ENCODE measurements at places on chromosomes 5 and 9.

DNA sequence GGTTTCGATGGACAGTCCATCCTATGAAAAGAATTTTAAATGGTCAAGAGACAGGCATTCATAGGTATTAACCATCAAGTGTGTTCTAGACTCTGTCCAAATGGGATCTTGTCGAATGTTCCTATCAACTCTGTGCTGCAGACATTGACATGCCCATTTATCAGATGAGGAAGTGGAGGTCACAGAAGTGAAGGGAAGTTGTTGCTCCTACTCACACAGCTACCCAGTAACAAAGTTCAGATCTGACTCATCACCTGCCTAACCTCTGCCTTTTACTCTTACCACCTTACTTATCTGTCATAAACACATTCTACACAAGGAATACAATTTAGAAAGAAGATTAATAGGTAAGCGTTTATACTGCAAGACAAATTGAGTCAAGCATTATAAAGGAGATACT, 426.2 kb upstream of the BRINP1 start:
- no peak for DNase-seq

- DNase-seq: no peak
These were observed 6.6 kb downstream of the ARL10 start for GRCh38 chr5:176371621-176372539.

DNA sequence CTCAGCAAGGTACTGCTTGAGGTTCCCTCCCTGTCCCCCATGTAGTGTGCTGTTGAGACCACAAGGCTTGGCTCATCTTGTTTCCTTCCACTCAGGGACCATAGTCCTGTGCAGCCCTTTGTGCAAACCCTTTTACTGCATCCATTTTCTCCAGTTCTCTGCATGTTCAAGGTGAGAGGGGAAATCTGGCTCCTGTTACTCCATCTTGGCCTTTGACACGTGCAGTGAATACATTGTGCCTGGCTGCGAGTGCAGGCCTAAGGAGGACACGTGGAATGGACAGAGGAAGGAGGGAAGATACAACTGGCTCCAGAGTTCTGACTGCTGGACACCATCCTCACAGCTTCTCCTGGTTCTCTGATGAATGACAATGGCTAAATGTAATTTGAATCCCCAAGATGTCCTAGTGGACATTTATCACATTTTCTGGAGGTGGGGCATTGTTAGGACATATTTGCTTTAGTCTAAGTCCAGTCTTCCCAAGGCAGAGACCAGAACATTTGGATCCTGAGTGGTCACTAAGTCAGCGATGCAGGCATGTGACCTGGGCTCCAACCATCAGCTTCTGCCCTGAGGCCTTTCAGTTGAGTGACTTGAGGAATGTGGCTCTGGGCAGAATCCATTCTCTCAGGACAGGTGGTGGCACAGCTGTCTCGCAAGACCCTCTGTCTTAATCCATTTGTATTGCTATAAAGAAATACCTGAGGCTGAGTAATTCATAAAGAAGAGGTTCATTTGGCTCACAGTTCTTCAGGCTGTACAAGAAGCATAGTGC, 189.0 kb upstream of the DAP start:
- no peak for DNase-seq

GRCh38 chr5:113331209-113331551, 103.6 kb downstream of the TSSK1B start:
- DNase-seq: no peak

- no peak for DNase-seq
These were observed 318.2 kb downstream of the PARP8 start for GRCh38 chr5:50984640-50985039.

- DNase-seq: no peak
These were observed 909 bp downstream of the AFF4 start for GRCh38 chr5:132962429-132963021.

- no peak for DNase-seq
These were observed 49.1 kb downstream of the DOCK2 start for GRCh38 chr5:169686137-169686536.

DNA sequence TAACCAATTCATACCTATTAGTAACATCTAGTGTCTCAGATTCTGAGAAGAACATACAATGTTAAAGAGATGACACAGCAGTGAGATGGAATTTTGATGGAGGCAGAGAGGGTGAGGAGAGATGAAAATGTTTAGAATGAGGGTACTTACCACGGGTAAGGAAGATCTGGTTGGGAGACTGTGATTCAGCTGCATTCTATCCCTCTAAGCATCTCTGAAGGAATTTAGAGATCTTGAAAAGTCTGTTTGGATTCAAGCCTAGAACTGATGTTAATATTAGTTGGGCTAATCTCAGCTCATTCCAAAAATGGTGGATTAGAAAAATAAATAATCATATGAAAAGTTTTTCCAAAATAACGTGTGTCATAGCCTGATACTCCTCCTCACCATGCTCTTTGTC, 191.5 kb upstream of the CLINT1 start:
- DNase-seq: no peak

- DNase-seq: no peak
These were observed 111.4 kb downstream of the C9orf50 start for GRCh38 chr9:129509533-129509928.

GRCh38 chr5:69030358-69031062, 63.3 kb upstream of the SLC30A5 start:
- no peak for DNase-seq

DNA sequence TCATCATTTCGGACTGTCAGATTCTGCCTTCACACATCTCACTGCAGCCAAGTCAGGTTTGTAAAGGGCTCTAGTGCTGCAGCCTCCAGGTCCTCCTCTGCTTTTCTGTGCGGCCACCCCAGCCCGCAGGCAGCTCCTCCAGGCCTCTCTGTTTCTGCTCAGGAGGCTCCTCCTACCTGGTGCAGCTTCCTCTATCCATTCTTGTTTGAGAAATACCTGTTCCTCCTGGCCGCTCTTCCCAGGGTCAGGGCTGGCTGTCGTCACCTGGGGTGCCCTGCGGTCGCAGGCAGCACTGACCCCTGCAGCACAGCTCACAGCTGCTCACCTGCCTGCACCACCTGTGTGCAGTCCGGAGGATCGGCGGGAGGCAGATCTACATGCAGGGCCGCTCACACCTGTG, 387.7 kb upstream of the IRX4 start:
- no peak for DNase-seq

GRCh38 chr5:170960567-170960966, 98.7 kb downstream of the RANBP17 start:
- DNase-seq: no peak

GRCh38 chr9:125024917-125025316, 84.0 kb upstream of the GOLGA1 start:
- no peak for DNase-seq
